T-helper 2 cell (primary cell): ENCODE measurements at places on chromosomes 5 and 9.

- DNase-seq: no peak
These were observed 5.0 kb upstream of the SPARC start for GRCh38 chr5:151691706-151692105.

DNA sequence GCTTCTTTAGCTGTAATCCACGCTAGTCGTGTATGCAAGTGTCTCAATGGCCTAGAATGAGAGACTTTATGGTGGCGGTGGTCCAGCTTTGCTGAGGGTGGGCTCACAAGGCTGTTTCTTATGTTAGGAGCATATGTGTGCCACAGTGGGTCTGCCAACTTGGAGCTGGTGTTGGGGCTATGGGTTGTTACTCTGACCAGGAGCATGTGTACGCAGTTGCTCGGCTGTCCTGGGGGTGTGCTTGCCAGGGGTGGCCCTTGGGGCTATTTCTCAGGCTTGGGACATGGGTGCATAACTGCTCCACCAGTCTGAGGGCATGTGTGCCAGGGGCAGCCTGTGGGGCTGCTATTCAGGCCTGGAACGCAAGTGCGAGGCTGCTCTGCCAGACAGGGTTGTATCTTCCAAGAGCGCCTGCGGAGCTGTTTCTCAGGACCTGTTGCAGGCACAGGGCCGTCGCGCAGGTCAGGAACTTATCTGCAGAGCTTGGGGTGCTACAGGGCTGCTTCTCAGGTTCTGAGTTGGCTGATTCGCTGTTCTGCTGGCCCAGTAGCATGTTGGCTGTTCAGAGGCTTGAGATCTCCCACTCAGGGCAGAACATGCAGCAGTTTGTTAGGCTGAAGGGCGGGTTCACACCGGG is 187.9 kb upstream of the TLX3 start:
- DNase-seq: no peak

DNA sequence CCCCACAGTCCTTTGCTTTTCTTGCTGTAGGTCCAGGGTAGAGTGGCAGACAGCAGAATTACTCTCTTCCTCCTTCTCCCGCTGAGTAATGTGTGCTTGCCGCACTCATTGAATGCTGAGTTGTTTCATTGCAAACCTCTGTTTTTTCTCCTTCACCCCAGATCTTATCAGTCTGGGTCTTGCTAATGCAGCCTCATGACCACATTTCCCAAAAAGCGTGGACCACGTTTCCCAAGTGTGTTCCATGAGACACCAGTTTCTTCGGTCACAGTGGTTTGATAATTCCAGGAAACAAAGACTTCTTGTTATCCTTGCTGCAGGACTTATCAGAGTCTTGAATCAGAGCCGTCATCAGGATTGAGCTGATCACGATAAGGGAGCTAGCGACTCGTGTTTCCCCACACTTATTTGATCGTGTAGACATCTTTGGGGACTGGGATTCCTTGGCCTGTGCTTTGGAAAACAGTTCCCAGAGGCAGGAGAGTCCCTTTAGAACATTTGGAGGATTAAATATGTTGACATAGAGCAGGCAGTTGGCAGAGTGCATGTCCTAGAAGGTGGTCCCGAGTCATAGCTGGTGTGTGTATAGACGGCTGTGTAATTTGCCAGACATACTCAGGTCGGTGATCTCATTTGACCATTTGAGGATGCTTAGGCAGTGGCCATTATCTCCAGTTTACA is 4.4 kb downstream of the LRRC8A start:
- no peak for DNase-seq

DNA sequence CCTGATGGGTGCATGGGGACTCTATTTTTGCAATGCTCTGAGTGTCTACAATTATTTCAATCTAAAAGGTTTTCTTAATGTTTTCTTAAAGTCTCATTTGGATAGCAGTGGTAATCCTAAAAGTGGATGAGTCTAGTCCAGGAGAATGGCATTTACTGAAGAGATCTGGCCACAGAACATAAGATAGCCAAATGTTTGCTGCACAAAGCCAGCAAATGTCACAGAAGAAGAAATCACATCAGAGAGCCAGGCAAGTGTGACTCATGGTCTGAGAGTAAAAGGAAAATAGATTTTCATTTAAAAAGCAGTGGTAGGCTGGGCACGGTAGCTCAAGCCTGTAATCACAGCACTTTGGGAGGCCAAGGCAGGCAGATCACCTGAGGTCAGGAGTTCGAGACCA is 352.7 kb upstream of the GRAMD2B start:
- no peak for DNase-seq

DNA sequence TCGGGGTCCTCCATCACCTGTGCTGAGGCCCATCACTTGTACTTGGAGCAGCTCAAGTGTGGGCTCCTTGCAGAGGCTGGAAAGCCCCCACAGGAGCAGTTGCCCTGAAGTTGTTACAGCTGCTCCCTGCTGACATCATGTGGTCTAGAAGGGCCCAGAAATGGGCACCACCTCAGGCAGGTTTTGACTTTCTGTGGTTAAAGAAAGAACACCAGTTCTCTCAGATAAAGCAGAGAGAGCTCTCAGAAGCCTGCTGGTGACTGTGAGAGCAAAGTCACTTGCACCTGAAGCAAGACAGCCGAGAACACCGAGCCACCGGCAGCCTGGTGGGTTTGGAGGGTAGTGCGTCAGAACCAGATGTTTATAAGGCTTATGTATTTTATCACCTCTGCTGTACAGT is 70.4 kb downstream of the MVB12B start:
- no peak for DNase-seq
